ENCODE measurements at places on chromosomes 13 and 19. TPM values are rescaled to one million over a fixed set of nuclear protein-coding genes. Genes with fewer than 3 reads are reported as not detected.

PLK5 gene
- total RNA-seq, result not detected

ACP7 gene
- 0.29 TPM for total RNA-seq

ZNF577 gene
- 6.6 TPM for total RNA-seq

LIG4 gene
- total RNA-seq, result 13.5 TPM

CEBPA gene
- 0.17 TPM for total RNA-seq

C1QTNF9 gene
- not detected for total RNA-seq

CGB8 gene
- total RNA-seq, result not detected

PCDH20 gene
- not detected for total RNA-seq

PCDH8 gene
- total RNA-seq, result not detected

DNA sequence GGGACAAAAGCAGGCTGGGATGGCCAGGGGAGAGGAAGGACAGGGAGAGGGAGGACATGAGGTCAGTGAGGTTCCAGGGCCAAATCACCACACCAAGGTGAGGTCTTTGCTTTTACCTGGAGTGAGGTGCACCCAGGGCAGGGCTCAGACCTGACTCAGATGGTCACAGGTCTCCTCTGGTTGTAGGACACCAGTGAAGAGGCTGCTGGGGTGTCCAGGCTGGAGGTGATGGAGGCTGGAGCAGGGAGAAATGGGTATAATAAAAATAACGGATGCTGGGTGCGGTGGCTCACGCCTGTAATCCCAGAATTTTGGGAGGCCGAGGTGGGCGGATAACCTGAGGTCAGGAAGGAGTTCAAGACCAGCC lies 6.9 kb downstream of the GRAMD1A start:
- DNase-seq, result no peak

DNA sequence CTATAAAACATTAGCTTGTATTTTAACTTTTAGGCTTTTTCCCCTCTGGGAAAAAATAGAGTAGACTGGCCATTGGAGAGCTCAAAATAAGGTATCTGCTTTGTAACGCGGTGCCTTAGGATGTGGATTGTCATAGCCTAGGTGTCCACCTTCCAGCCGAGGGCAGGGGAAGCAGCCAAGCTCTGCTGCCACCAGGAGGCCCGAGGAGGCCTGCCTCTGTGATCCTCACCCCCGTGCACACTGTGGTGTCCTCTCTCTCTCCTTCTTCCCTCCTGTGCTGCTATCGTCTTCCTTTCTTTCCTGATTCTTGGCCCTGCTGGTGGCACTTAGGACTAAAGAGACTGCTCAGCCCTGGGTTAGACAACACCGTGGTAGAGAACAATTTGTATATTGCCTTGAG lies 11.3 kb downstream of the HNRNPM start:
- no peak for DNase-seq

- no peak for DNase-seq
Measured at GRCh38 chr19:46453661-46454060, 17.7 kb downstream of the PNMA8A start.

DNA sequence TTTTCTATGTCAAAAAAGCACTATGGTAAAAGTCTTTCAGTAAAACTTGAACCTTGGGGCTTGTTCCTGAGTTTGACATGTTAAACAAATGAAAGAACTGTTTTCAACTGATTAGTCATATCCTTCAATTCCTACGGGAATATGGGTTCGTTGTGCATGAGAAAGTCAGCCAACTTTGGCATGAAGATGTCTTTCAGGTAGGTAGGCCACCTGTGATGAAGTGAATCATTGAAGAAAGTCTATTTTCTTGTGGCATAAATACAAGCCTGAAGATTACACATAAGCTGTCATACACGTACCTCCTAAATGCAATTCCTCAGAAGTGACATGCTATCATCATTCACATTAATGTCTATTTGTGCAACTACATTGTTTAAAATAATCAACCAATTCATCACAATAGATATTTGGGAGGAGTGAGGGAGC lies 513.0 kb downstream of the IRS2 start:
- DNase-seq, result peak; percentile 74

DNA sequence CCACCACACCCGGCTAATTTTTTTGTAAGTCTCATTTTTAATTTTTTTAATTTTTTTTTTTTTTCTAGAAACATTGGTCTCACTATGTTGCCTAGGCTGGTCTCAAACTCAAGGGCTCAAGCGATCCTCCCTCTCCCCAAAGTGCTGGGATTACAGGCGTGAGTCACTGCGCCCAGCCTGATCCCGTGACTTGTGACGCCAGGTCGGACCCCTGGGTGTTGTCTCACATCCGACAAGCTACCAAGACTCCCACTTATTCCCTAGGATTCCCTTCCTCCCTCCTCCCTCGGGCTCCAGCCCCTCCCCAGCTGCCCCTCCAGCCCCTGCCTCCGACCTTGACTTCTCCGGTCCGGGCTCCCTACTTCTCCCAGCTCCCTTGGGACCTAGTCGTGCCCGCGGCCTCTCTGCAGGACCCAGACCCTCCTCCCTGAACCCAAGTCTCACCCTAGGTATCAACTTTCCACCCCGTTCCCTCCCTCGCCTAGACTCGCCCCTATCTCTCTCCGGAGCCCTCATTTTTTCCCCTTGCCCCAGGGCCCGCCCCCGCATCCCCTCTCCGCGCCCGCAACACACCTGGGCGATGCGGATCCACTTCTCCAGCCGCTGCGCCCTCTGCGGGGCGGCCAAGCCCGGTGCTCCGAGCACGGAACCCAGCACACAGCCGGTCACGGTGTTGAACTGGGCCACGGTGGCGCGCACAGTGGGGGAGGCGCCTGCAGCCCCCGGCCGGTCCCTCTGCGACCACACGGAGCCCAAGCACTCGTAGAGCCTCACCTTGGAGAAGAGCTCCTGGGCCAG lies 13.1 kb downstream of the RGL3 start:
- DNase-seq, result no peak

Data from LHCN-M2 (cell line).